Glomerular endothelial cell (primary cell): ENCODE measurements at places on chromosomes 1 and 21. TPM values are rescaled to one million over a fixed set of nuclear protein-coding genes. Genes with fewer than 3 reads are reported as not detected.

- DNase-seq: no peak
Observed at GRCh38 chr1:173409613-173410012, 67.5 kb upstream of the PRDX6 start.

DNA sequence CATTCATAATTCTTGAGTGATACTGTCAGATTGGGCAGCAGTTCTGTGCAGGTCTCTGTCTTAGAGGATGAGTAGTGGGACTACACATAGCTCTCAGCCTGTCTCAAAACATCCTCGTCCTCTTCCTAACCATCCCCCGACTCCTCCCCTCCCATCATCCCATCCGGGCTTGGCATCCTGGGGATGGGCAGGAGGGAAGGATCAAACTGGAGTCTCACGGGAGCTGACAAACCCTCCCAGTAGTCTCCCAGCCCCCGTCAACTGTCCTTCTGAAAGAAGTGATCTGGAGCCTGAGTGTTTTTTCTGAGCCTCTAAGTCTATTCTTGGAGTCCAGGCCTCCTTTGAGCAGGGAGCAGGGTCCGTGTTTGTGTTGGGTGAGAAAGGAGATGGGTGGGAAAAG is 102.0 kb downstream of the PAX7 start:
- DNase-seq: no peak

DNA sequence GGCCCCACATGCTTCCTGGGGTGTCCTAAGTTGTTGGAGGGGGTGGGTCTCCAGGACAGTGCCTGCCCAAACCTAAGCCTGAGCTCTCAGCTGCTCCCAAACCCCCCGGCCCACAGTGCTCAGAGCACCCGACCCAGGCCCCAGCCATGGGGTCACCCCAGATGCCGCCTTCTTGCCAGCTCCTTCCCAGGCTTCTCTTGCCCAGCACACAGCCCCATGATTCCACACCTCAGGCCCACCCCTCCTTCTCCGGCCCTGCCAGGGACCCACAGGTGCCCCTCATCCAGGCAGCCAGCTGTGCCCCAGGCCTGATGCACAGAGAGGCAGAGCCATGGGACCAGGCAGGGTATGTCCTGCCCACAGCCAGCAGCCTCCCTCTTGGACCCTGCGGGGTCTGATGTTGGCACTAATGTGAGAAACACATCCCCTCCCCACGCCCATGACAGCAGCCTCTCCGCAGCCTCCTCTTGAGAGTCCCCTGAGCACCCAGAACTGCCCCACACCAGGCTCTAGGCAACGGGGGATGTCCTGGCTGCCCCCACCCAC is 4.9 kb downstream of the WNT9A start:
- no peak for DNase-seq

- no peak for DNase-seq
Observed at GRCh38 chr1:71166178-71167173, 85.6 kb upstream of the ZRANB2 start.

DNA sequence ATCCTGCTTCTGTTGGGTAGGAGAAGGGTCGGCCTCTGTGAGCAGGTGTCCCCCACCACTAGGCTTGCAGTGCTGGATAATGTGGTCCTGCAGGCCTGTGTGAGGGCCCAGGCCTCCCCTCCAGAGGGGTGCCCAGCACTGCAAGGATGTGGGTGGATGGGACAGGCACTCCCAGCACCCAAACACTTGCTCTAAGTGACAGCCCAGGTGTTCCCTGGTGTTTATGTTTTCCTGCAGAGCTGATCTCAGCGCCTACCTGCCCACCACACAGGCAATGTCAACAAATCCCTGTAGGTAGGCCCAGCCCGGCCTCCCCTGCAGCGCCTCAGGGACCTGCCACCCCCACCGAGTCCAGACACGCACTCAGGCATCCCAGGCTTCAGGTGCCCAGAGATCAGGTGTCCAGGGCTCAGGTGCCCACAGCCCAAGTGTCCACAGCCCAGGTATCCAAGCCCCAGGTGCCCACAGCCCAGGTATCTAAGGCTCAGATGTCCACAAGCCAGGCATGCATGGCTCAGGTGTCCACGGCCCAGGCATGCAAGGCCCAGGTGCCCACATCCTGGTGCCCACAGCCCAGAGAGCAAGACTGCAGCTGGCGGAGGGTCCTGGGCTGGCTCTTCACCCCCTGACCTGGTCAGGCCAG is 59.2 kb downstream of the WNT9A start:
- DNase-seq: no peak

DNA sequence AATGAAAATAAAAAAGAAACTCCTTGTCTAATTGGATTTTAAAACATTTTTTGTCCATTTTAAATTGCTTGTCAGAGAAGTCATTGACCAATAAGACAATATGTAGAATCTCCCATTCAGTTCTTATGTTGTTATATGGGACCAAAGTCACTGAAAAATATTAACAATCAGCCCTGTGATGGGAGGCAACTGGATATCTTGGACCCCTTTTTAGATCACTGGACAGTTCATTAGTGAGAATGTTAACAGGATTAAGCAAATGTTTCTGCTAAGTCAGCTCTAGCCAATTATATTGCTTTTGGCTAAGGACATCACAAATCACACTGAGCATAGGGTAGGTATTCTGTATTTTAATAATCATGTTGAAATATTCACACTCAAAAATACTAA is 609.1 kb upstream of the USP24 start:
- DNase-seq: no peak

DNA sequence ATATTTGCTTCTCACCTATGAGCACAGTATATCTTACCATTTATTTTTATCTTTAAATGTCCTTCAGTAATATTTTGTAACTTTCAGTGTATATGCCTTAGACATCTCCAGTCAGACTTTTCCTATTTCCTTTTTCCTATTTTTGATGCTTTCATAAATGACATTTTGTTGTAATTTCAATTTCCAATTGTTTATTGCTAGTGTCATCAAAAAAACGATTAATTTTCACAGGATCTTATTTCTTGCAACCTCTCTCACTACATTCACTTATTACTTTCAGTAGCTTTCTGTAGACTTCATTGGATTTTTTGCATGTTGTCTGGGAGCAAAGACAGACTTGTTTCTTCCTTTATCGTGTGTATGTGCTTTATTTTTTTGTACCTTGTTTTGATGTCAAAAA is 602.4 kb downstream of the AJAP1 start:
- DNase-seq: no peak

DNA sequence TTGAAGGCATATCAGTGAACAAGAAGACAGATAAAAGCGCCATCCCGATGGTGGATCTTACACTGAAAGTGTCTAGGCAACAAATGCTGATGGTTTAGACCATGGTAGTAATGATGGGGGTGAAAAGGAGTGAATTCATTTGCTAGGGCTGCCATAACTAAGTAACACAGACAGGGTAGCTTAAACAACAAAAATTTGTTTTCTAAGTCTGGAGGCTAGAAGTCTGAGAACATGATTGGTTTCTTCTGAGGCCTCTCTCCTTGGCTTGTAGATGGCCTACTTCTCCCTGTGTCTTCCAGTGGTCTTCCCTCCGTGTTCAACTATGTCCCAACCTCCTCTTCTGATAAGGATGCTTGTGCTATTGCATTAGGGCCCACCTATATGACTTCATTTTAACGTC is 13.4 kb upstream of the RAB3B start:
- DNase-seq: no peak

GRCh38 chr1:8312235-8313218 is 5.4 kb upstream of the SLC45A1 start:
- DNase-seq: no peak

SPATA46 gene
- not detected in 2 replicates for total RNA-seq

WNT2B gene
- 0.48 and 4.4 TPM in 2 replicates for total RNA-seq

KCNE1 gene
- total RNA-seq: 0.10 and 0.29 TPM in 2 replicates

SLC6A17 gene
- total RNA-seq: 0.12 and 1.9 TPM in 2 replicates

LRRC71 gene
- 0.12 TPM in 1 of 2 replicates, not detected in the other for total RNA-seq

LRIF1 gene
- 16.9 and 18.3 TPM in 2 replicates for total RNA-seq

FCGR3A gene
- not detected in 2 replicates for total RNA-seq
